Activated T-helper 1 cell treated with anti-CD3 and anti-CD28 coated beads, Interleukin-12 subunit alpha, Interleukin-12 subunit beta, Interleukin-2, Interleukin-4 antibody, amounts not matched to agents 30 ng/mL and 10 ng/mL and 1 ng/mL, durations not matched to agents 14 hours and 24 hours and 36 hours (primary cell): ENCODE measurements at places on chromosomes 16 and 17. TPM values are rescaled to one million over a fixed set of nuclear protein-coding genes. Genes with fewer than 3 reads are reported as not detected.

The GPR142 gene
- not detected in 2 replicates for total RNA-seq

DNA sequence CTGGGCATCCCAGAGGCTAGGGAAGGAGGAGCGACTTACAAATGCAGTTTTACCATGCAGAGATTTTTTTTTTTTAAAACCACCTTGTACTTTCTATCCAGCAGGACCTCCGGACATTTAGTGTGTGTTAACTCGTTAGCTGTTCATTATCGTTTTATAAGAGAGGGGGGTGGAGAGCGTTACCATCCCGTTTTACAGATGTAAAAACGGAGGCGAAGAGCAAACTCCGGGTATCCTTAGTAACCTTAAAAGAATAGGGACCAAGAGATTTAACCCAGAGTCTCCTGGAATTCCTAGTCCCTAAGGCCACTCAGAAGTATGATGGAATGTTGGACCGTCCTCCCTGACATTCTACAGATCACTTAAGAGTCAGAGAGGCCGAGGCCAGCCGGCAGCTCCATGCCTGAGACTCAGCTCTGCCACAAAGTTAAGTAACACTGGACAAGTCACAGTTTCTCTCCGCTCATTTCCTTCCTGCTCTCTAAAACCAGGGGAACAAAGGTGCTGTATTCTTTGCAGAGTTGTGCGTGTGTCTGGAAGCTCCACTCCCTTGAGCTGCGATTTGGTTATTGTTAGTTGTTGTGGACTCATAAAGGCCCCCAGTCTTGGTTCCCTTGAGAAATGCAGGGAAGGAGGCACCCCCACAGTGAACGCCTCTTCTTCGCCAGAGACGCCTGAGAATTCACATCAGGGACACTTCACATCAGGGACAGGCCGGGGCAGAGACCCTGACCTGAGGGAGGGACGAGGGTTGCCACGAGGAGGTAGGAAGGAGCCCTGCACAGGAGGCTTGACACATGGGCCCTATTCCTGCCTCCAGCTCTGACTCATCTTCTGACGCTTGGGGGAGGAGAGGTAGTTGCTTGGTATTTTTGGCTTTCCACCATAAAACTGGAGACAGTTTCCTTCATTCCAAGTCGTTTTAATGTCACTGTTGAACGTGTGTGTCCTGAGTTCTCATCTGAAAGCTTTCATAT, 1.2 kb downstream of the DUSP14 start:
- peaks cover 3% of the 10 kb centered on the region for H3K27me3 ChIP-seq
- DNase-seq = no peak
- H3K4me3 ChIP-seq = peak overlapping the region; percentile 92
- H3K27ac ChIP-seq = peak overlapping the region; percentile 97
- peaks cover 50% of the 10 kb centered on the region for H3K4me1 ChIP-seq
- H3K36me3 ChIP-seq = peaks cover 3% of the 10 kb centered on the region

- peak overlapping the region; percentile 83 for H3K27ac ChIP-seq
- H3K27me3 ChIP-seq = no peaks in the 10 kb centered on the region
- peaks cover 62% of the 10 kb centered on the region for H3K4me1 ChIP-seq
- peak overlapping the region; percentile 4 for H3K4me3 ChIP-seq
These were observed 239.9 kb downstream of the PRKCA start for GRCh38 chr17:66542129-66542966.

DNA sequence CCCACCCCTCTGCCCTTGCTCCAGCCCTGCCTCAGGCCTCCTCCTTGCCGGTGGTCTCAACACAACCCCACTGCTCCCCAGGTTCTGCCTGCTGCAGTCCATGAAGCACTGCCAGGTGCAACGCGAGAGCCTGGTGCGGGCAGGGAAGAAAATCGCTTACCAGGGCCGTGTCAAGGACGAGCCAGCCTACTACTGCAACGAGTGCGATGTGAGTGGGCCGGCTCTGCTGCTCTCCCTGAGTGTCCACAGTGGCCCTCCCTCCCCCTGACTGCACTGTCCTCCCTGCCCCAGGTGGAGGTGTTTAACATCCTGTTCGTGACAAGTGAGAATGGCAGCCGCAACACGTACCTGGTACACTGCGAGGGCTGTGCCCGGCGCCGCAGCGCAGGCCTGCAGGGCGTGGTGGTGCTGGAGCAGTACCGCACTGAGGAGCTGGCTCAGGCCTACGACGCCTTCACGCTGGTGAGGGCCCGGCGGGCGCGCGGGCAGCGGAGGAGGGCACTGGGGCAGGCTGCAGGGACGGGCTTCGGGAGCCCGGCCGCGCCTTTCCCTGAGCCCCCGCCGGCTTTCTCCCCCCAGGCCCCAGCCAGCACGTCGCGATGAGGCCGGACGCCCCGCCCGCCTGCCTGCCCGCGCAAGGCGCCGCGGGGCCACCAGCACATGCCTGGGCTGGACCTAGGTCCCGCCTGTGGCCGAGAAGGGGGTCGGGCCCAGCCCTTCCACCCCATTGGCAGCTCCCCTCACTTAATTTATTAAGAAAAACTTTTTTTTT, 1.8 kb upstream of the TMEM88 start:
- H3K27me3 ChIP-seq = no peaks in the 10 kb centered on the region
- H3K4me1 ChIP-seq = peaks cover 13% of the 10 kb centered on the region
- no peak overlapping the region for H3K27ac ChIP-seq
- DNase-seq = no peak
- no peak overlapping the region for H3K4me3 ChIP-seq

GRCh38 chr17:67575325-67575724, 142.4 kb upstream of the NOL11 start:
- H3K4me3 ChIP-seq = no peak overlapping the region
- H3K36me3 ChIP-seq = no peaks in the 10 kb centered on the region
- DNase-seq = no peak
- H3K4me1 ChIP-seq = no peaks in the 10 kb centered on the region

DNA sequence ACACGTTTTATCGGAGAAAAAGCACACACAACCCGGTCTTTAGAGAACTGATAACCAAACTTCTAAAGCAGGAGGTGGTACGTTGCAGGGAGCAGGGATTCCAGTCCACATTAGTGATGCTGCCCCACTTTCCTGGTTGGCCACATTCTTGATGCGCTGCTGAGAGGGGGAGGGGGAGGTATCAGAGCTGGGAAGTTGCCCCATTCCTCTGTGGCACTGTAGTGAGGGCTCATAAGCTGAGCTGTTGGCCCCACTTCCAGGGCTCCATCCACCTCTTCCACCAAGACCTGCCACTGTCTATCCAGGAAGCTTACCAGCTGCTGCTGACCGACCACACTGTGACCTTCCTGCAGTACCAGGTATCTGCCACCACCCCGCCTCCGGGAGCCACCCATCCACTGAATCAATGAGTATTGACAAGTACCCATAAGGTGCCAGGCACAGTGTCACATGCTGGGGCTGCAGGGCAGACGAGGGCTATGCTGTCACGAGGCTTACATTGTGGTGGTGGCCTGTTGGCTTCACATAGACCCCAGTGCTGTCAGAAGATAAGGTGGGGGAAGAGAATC, 1.1 kb downstream of the TSEN54 start:
- peaks cover 7% of the 10 kb centered on the region for H3K27me3 ChIP-seq
- peaks cover 18% of the 10 kb centered on the region for H3K4me1 ChIP-seq
- peaks cover 20% of the 10 kb centered on the region for H3K36me3 ChIP-seq
- H3K27ac ChIP-seq = peak overlapping the region; percentile 77

DNA sequence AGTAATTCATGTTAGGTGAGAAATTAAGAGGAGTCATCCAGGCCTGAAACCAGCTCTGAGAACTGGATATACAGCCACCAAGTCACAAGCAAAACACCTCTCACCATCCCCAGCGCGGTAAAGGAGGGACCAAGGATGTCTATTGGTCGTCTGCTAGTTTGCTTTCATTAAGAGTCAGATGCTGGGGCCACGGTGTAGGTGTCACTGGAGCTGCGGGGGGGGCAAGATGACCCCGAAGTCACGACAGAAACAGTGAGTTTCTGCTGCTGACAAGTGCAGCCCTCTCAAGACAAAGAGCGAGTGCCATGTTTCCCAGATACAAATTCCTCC, 790 bp downstream of the NCBP3 start:
- H3K4me3 ChIP-seq = peak overlapping the region; percentile 97
- H3K4me1 ChIP-seq = peaks cover 22% of the 10 kb centered on the region
- peak; percentile 21 for DNase-seq
